Activated naive CD8-positive, alpha-beta T cell treated with anti-CD3 and anti-CD28 coated beads, Interleukin-2, amount 10 ng/mL, durations not matched to agents 7 days and 5 days (primary cell): ENCODE measurements at places on chromosomes 11 and 22. TPM values are rescaled to one million over a fixed set of nuclear protein-coding genes. Genes with fewer than 3 reads are reported as not detected.
A peak's percentile ranks its signal among the peaks of the same experiment; 100 is the strongest.

DNA sequence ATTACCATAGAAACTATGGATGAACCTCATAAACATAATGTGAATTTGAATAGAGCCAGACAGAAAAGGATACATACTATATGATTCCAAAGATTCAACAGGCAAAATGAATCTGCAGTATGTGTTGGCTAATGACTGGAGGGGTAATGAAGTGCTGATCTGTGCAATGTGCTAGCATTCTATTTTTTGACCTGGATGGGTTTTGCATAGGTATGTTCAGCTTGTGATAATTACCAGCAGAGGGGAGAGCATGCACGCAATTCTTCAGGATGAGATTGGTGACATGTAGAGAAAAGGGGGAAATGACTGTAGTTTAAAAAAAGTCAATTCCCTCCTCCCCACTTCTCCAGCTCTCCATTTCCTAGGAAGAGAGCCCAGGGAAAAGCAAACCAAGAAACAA, 618 bp upstream of the CCDC81 start:
- peaks cover 2% of the 10 kb centered on the region for H3K36me3 ChIP-seq
- no peak overlapping the region for H3K27ac ChIP-seq
- H3K27me3 ChIP-seq: peaks cover 2% of the 10 kb centered on the region
- no peak overlapping the region for H3K4me3 ChIP-seq

- no peaks in the 10 kb centered on the region for H3K27me3 ChIP-seq
- peak overlapping the region; percentile 86 for H3K27ac ChIP-seq
- peak; percentile 74 for DNase-seq
- peaks cover 27% of the 10 kb centered on the region for H3K4me1 ChIP-seq
- H3K4me3 ChIP-seq: peak overlapping the region; percentile 93
Observed at GRCh38 chr22:21642584-21643448, 714 bp downstream of the SDF2L1 start.

DNA sequence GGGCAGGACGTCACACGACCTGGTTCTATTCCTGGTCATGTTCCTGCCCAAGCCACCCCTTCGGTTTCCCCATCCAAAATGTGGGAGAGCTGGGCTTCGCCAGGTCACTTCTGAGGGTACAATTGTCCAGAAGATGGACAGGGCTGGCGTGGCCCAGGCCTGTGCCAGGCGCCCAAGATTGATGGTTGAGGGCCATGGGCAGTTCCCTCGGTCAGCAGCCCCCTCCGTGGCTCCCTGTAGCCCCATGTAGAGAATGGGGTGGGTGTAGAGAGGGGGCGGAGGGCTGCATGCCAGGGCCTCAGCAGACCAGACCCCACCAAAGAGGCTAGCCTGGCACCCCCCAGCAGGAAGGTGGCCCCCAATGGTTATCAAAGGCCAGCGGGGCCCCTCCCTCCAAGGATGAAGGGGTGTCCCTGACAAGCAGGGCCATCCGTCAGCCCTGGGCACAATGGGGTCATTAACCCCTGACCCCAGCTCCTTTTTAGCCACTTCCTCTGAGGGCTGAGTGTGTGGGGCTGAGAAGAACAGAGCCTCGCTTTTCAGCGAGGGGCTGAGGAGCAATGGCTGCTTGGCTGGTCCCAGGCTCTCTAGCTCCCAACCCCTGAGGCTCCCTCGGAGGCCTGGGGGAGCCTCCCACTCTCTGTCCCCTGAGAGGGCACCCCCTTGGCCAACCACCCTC, 11.0 kb upstream of the PICK1 start:
- no peaks in the 10 kb centered on the region for H3K36me3 ChIP-seq
- peaks cover 11% of the 10 kb centered on the region for H3K27me3 ChIP-seq
- no peak overlapping the region for H3K27ac ChIP-seq
- H3K4me1 ChIP-seq: no peaks in the 10 kb centered on the region
- no peak for DNase-seq

DNA sequence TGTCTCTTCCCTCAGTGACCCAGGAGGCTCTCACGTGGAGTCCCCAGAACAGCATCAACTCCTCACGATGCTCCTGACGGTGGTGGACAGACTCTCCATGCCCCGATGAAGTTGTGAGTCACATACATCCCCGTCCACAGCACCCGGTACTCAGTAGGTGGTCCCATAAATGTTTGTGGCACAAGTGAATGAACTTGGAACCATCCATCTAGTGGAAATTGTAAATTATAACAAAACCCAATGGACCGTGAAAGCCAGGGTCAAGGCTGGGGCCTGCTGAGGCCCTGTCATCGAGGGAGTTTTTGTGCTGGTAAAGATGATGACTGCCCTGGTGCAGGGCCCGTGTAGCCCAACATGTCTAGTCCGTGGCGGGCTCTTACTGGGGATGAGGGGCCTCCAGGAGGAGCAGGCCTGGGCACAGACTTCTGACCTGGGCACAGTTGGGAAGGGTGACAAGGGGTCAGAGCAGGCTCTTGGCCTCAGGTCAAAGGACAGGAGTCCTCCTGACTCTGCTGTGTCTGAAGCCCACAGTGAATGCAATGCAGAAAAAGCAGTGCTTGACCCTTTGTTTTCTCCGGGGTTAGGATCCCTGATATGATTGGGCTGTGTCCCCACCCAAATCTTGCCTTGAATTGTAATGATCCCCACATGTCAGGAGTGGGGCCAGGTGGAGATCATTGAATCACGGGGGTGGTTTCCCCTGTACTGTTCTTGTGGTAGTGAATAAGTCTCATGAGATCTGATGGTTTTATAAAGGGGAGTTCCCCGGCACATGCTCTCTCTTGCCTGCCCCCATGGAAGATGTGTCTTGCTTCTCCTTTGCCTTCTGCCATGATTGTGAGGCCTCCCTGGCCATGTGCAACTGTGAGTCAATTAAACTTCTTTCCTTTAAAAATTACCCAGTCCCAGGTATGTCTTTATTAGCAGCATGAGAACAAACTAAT, 20.0 kb upstream of the SMIM38 start:
- peak; percentile 16 for DNase-seq
- H3K27ac ChIP-seq: no peak overlapping the region
- no peak overlapping the region for H3K4me3 ChIP-seq
- H3K36me3 ChIP-seq: peaks cover 2% of the 10 kb centered on the region
- H3K4me1 ChIP-seq: peaks cover 2% of the 10 kb centered on the region
- H3K27me3 ChIP-seq: no peaks in the 10 kb centered on the region

GRCh38 chr11:41003339-41004282, 455.8 kb downstream of the LRRC4C start:
- no peaks in the 10 kb centered on the region for H3K27me3 ChIP-seq
- no peak overlapping the region for H3K4me3 ChIP-seq
- H3K4me1 ChIP-seq: no peaks in the 10 kb centered on the region
- H3K36me3 ChIP-seq: no peaks in the 10 kb centered on the region

DNA sequence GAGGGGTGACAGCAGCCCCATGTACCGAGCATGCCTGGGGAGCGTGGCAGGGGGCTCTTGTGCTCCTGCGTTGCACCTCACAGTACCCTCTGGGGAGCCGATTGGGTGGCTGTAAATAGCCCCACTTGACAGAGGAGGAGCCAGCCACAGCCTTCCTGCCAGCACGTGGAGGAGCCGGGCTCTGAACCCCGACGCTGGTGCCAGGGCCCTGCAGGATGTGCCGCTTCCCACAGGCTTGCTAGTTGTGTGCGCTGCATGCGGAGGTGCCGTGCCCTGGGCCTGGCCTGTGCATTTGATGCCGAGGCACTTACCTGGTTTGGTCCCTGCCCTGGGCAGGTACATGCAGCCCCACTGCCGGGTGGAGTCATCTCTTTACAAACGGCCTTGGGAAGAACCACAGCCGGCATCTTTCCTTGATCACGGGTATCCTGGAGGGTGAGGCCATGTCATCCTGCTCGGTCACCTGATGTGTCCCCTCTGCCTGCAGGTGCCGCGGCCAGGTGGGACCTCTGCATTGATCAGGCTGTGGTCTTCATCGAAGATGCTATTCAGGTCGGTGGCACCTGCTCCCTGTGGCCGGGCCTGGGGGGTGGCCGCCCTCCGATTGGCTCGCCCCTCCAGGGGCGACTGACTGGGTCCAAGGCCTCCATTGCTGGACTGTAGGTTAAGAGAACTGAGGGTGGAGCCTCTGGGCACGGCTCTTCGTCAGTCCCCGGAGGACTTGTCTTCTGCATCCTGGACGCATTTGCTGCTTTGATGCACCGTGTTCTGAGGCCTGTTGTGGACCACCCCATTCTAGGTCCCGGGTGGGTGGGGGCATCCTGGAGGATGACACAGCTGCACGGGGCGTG, 5.0 kb downstream of the TPCN2 start:
- DNase-seq: no peak
- H3K27me3 ChIP-seq: no peaks in the 10 kb centered on the region
- H3K4me3 ChIP-seq: no peak overlapping the region
- H3K4me1 ChIP-seq: peaks cover 18% of the 10 kb centered on the region
- H3K27ac ChIP-seq: no peak overlapping the region

- no peak for DNase-seq
- no peaks in the 10 kb centered on the region for H3K27me3 ChIP-seq
- peak overlapping the region; percentile 100 for H3K4me3 ChIP-seq
- H3K27ac ChIP-seq: peak overlapping the region; percentile 99
Observed at GRCh38 chr22:30248484-30248883, 1.9 kb upstream of the LIF start.

DNA sequence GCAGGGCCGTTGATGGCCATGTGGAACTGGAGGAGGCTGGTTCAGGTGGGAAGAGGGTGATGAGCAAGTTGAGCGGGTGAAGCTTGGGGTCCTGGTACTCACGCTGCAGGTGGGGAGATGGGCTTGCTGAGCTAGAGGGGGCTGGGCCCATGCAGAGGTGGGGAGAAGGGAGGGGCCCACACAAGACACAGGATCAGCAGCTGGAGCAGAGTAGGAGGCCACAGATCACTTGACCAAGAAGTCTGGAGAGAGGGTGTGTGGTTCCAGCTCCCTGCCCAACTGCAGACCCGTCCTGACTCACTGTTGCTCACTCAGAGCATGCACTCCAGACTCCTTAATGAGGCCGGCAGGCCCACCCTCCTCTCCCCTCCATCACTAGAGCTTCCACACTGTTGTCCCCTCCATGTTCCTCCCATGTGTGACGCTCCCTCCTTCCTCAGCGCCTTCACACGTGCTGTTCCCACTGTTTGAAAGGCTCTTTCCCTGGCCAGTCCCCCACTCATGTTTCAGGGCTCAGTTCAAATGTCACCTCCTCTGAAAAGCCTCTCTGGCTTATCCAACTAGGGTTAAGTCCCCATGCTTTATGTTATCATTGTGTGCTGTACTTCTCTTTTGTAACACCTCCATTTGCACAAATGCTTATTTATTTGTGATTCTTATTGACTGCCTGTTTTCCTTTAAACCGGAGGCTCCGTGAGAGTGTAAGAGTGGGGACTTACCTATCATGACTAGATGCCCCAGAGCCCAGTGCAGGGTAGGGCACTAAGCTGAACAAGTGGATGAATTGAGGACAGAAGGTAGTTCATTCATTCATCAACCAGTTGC, 2.3 kb downstream of the CCDC86 start:
- peak overlapping the region; percentile 89 for H3K4me3 ChIP-seq
- peak overlapping the region; percentile 94 for H3K27ac ChIP-seq
- no peaks in the 10 kb centered on the region for H3K27me3 ChIP-seq
- peaks cover 4% of the 10 kb centered on the region for H3K36me3 ChIP-seq
- DNase-seq: no peak

- H3K36me3 ChIP-seq: no peaks in the 10 kb centered on the region
- no peak for DNase-seq
- H3K4me3 ChIP-seq: no peak overlapping the region
- H3K27ac ChIP-seq: no peak overlapping the region
Observed at GRCh38 chr11:126328938-126329643, 25.2 kb downstream of the DCPS start.

- peaks cover 35% of the 10 kb centered on the region for H3K4me1 ChIP-seq
- H3K27me3 ChIP-seq: no peaks in the 10 kb centered on the region
- peaks cover 50% of the 10 kb centered on the region for H3K36me3 ChIP-seq
Observed at GRCh38 chr11:105032495-105032894, 2.4 kb downstream of the CASP1 start.

DNA sequence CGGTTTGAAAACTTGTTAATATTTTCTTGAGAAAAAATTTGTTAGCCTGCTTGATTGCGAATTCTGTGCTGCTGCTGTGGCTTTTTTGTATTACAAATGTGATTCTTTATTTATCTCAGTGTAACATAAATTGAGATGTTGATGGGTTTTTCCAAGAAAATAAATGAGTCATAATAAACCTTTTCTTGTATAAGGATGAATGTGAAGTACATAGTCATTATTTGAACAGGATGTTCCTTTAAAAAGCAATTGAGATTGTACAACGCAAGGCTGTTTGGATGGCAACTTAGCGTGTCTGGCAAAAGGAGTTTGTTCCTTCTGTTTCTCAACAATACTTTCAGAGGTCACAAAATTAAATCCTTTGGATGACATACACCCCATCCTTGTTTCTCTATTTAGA, 24.6 kb upstream of the CARD18 start:
- H3K4me3 ChIP-seq: no peak overlapping the region
- DNase-seq: no peak
- H3K27ac ChIP-seq: no peak overlapping the region
- H3K4me1 ChIP-seq: no peaks in the 10 kb centered on the region

DNA sequence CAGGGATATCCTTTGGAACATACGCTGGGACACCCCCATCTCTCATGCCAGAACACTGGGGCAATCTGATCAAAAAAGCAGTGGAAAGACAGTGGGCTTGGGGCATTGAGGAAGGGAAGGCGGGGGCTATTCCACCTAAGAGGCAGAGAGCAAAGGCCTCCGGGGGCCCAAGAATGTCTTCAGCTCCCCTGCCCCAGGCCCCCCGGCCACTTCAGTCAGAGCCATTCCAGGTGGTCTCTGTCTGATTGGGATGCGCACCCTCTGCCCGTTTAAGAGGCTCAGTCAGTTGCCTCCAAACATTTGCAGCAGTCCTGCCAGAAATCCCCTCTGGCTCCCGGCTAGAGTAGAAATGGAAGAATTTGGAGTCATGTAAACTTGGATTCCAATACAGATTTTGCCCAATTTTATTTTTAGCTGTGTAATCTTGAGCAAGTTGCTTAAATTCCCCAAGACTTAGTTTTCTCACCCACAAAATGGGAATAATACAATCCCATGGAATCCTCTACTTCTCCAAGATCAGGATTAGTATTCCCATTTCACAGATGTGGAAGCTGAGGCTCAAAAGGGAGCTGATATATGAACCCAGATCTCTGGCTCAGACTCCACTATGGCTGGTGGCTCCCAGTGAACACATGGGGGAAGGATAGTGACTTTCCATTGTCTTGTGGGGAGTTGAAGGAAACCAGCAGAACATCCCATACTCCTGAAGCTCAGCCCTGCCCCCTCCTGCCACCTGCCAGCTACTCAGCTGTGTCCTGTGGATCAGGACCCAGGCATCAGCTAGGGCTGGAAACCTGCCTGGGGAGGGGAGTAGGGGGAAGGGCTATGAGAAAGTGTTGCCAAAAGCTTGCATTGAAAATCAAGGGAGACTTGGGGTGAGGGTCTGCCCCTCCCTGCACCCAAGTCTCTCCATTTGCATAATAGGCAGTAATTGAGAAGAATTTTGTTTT, 6.1 kb upstream of the WNT11 start:
- no peak overlapping the region for H3K27ac ChIP-seq
- H3K4me1 ChIP-seq: peaks cover 9% of the 10 kb centered on the region
- H3K36me3 ChIP-seq: no peaks in the 10 kb centered on the region
- H3K4me3 ChIP-seq: no peak overlapping the region
- H3K27me3 ChIP-seq: peaks cover 28% of the 10 kb centered on the region

- H3K27ac ChIP-seq: no peak overlapping the region
- peaks cover 7% of the 10 kb centered on the region for H3K4me1 ChIP-seq
- H3K36me3 ChIP-seq: peaks cover 8% of the 10 kb centered on the region
- no peak for DNase-seq
Observed at GRCh38 chr11:9787981-9788521, 124.2 kb downstream of the SWAP70 start.

Gene PLEKHB1
- 23.6 TPM for total RNA-seq

Gene OR52A1
- total RNA-seq: not detected

Gene PNPLA5
- not detected for total RNA-seq

Gene UCP2
- 267 TPM for total RNA-seq

Gene TMEM191C
- total RNA-seq: 5.4 TPM

Gene RFPL3
- not detected for total RNA-seq

Gene C11orf97
- total RNA-seq: not detected

Gene RFPL1
- not detected for total RNA-seq

Gene APBB1
- 69.2 TPM for total RNA-seq
